ENCODE measurements at places on chromosomes 7 and 10. TPM values are rescaled to one million over a fixed set of nuclear protein-coding genes. Genes with fewer than 3 reads are reported as not detected.

ABCB1 gene
- total RNA-seq = not detected

SLC16A9 gene
- 1.8 TPM for total RNA-seq

PTN gene
- total RNA-seq = 7.4 TPM

FGFR2 gene
- total RNA-seq = not detected

MBL2 gene
- not detected for total RNA-seq

GHITM gene
- 124 TPM for total RNA-seq

GBX1 gene
- total RNA-seq = not detected

VWDE gene
- total RNA-seq = not detected

VWA2 gene
- not detected for total RNA-seq

HOXA13 gene
- total RNA-seq = not detected

OPN1SW gene
- total RNA-seq = not detected

PGAM1 gene
- 578 TPM for total RNA-seq

All from pericardium fibroblast (primary cell).